Activated CD4-positive, alpha-beta T cell treated with anti-CD3 and anti-CD28 coated beads, Interleukin-2, amount 50 U/mL, for 24 hours (primary cell): ENCODE measurements at places on chromosomes 13 and 19.

DNA sequence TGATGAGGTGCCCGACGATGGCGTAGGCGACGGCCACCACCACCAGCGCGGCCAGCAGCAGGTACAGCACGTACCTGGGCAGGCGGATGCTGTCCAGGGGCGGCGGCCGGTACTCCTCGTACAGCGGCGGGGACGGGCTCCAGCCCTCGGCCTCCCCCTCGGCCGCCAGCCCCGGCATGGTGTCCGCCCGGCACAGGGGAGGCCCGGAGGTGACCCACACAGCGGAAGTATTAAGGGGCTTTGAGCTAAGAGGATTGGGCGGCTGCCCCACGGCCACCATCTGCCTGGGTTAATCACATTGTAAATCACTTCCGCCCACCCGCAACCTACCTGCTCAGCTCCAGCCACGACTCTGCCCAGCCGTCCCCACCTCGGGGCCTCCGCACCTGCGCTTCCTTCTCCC lies at the start of gene SMIM44:
TSS of gene SMIM44 (minus strand) at position 216 of the 403 bp plus-strand sequence. CDS start at position 178, 38 bp downstream.
- no peak for DNase-seq

DNA sequence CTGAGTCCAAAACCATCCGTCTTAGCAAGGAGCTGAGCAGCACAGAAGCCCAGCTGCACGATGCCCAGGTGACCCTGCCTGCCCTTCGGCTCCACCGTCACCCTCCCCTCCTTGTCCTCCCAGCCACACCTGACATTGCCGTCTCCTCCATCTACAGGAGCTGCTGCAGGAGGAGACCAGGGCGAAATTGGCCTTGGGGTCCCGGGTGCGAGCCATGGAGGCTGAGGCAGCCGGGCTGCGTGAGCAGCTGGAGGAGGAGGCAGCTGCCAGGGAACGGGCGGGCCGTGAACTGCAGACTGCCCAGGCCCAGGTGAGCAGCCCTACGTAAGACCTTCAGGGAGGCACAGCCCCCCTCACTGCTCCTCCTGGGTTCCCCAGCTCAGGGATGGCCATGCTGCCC lies 49.1 kb downstream of the KCNC3 start:
- DNase-seq: no peak

DNA sequence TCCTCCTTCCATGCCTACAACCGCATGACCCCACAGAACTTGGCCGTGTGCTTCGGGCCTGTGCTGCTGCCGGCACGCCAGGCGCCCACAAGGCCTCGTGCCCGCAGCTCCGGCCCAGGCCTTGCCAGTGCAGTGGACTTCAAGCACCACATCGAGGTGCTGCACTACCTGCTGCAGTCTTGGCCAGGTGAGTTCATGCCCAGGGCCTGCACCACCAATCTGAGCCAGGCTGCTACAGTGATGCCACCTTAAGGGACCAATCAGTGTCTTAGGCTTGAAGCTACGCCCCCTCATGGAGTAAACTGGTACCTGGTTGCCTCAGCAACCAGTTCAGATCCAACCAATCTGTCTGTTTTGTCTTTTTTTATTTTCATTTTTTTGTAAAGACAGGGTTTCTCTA lies 5.2 kb downstream of the SYDE1 start:
- no peak for DNase-seq

- DNase-seq: no peak
These were observed 58.4 kb upstream of the FAM216B start for GRCh38 chr13:42722883-42723539.

GRCh38 chr19:12689581-12690216 lies 1.9 kb downstream of the GNG14 start:
- DNase-seq: no peak

- no peak for DNase-seq
These were observed 11.0 kb downstream of the GAS6 start for GRCh38 chr13:113852536-113853517.

GRCh38 chr13:29499506-29500165 lies 95.9 kb downstream of the SLC7A1 start:
- no peak for DNase-seq

GRCh38 chr13:34862311-34862710 lies 79.8 kb upstream of the NBEA start:
- DNase-seq: no peak

- no peak for DNase-seq
These were observed 66.9 kb upstream of the DOCK9 start for GRCh38 chr13:99044764-99045163.

GRCh38 chr13:97758317-97758716 lies 195.2 kb upstream of the IPO5 start:
- DNase-seq: no peak

DNA sequence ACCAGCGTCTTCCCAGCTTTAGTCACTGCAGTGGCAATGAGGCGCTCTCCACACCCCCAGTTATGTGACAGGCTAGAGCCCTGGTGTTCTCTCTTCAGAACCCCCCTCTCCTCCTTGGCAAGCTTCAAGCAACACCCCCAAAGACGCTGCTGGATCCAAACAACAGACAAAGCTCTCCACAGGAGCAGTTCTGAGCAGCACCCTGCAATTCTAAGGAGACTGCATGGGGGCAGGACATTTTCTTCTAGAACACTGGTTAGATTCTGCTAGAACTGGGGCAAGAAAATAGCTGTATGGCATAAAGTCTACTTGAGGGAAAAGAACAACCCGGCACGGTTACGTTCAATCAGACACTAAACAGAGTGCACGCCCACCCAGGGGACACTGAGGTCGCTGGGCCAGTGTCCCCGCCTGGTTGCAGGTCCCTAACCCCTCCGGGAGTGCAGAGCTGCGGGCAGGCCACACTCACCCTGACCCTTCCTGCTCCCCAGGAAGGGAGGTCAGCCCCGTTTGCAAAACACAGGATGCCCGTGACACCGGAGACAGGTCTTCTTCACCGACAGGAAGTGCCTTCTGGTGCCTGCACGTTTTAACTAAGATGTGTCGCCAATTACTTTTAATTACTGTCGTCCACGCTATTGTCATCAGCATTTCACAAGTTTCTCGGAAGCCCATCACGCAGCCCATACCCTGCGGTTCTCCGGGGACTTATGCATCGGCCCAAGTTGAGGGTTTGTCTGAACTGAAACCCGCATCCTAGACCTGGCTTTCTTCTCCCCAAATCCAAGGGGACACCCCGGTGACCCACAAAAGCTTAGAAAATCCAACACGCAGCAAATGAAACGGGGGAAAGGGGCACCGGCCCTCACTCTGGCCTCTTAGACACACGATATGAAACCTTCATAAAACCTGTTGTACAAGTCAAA lies 943 bp downstream of the GJB6 start:
- no peak for DNase-seq

DNA sequence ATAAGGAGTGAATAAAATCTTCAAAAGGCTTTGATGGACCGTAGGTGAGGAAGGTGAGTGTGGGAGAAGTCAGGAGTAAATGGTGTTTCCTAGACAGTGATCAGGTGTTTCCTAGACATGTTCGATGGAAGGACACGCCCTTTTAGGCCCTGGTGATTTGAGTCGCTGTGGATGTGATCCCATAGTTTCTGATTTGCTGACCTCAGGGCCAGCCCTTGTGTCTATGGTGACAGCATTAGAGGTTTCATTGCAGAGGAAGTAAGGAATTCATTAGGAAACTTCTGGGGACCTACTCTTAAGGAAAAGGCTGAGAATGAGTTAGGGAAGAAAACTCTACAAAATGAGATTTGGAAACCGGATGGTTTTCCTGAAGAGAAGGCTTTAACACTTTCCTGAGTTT lies 31.5 kb upstream of the RNF113B start:
- no peak for DNase-seq

GRCh38 chr13:59358014-59358413 lies 805.7 kb downstream of the DIAPH3 start:
- DNase-seq: no peak

- DNase-seq: no peak
These were observed 4.0 kb downstream of the PDS5B start for GRCh38 chr13:32590266-32590665.

DNA sequence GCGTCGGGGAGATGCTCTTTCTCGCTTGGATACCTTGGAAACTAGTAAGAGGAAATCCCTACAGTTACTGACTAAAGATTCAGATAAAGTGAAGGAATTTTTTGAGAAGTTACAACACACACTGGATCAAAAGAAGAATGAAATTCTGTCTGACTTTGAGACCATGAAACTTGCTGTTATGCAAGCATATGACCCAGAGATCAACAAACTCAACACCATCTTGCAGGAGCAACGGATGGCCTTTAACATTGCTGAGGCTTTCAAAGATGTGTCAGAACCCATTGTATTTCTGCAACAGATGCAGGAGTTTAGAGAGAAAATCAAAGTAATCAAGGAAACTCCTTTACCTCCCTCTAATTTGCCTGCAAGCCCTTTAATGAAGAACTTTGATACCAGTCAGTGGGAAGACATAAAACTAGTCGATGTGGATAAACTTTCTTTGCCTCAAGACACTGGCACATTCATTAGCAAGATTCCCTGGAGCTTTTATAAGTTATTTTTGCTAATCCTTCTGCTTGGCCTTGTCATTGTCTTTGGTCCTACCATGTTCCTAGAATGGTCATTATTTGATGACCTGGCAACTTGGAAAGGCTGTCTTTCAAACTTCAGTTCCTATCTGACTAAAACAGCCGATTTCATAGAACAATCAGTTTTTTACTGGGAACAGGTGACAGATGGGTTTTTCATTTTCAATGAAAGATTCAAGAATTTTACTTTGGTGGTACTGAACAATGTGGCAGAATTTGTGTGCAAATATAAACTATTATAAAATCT lies 2.7 kb upstream of the KCNRG start:
- DNase-seq: no peak

- DNase-seq: peak; percentile 33
These were observed 3.0 kb downstream of the CNFN start for GRCh38 chr19:42386974-42387707.

- DNase-seq: no peak
These were observed 349.2 kb upstream of the KLHL1 start for GRCh38 chr13:70457474-70457873.

- DNase-seq: no peak
These were observed 48.4 kb downstream of the ATP8A2 start for GRCh38 chr13:25420161-25420560.

DNA sequence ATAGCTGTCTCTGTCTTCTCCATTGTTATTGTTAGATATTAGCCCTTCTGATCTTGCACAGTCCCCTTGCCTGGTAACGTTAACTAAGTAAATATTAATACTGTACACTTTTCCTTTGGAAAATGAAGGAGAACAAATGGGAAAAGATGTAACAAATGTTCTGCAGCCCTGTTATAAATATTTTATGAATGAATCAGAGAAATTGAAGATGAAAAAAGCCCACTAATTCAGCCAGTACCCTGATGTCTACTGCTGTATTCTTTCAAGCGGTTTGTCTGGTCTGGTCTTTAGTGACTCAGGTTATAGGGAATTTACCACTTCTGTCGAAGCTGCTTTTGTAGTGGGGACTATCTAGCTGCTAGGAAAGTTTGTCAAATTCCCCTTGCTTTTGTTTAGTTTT lies 121.0 kb downstream of the COG6 start:
- peak; percentile 39 for DNase-seq

GRCh38 chr19:13932149-13932637 lies 6.0 kb downstream of the PODNL1 start:
- no peak for DNase-seq

GRCh38 chr19:13864046-13864666 lies 12.8 kb upstream of the NANOS3 start:
- DNase-seq: no peak

DNA sequence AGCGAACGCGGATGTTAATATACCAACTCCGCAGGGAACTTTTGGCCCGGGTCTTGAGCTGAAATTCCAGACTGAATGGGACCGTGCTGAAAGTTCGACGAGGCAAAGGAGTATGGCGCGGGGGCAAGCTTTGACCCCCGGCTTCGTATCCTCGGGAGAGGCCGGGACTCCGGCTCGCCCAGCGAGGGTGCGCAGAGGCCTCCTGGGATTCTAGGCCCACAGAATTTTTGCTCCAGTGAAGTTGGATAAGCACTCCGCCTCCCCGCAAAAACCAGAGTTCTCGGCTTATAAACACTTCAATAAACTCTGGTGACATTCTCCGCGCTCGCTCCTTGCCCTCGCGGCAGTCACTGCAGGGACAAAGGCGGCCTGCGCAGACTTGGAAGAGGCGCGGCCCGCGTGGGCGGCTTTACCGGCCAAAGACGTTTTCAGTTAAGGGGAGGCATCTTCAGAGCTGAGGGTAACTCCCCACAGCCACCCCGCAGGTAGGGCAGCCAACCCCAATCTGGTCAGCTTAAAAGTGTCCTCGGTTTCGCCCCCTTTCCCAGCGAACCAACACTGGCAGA lies 112.6 kb downstream of the KCNRG start:
- no peak for DNase-seq

- DNase-seq: no peak
These were observed 6.7 kb downstream of the TM9SF2 start for GRCh38 chr13:99507986-99508385.

DNA sequence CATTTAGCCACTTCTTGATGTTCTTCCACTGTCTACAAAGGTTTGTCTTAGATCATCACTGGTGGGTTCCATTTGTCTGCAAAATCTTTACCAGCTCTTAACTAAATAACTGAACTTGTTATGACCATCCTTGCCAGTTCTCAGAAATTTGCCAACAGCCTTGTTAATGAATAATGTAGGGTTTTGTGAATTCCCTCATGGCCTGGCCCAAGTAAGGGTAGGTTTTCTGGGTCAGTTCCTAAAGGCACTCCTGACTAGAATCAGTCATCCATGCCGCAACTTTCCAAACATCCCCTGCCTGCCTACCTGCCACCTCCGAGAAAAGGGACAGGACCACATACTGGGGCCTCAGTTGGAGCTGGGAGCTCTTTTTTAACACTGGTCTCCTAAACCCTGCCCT lies 4.0 kb downstream of the COL4A1 start:
- no peak for DNase-seq

DNA sequence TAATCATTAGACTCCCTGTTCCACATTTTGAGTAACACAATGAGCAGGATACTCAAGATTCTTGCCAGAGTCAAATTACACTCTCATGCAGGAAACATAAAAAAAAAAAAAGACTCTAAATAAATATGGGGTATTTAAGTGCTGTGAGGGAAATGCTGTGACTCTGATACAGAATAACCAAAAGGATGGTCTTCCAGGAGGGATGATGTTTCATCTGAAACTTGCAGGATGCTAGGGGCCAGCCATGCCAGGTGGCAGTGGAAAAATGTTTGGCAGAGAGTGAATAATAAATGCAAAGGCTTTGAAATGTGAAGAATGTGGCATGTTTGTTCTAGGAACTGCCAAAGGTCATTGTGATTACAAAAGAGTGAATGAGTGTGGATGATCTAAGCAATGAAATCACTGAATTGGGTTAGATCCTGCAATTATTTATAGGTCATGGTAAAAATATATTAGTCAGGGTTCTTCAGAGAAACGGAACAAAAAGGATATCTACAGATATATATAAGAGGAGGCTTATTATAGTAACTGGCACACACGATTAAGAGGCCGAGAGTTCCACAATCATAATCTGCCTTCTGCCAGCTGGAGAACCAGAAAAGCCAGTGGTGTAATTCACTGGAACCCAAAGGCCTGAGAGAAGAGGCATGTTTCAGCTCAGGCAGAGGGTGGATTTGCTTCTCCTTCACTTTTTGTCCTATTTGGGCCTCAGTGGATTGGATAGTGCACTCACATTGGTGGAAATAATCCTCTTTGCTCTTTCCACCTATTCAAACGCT lies 1832.8 kb upstream of the MIR17HG start:
- no peak for DNase-seq
